ENCODE measurements at places on chromosomes 7 and 10. TPM values are rescaled to one million over a fixed set of nuclear protein-coding genes. Genes with fewer than 3 reads are reported as not detected.

OPN4 gene
- not detected for total RNA-seq

DGKI gene
- total RNA-seq = 2.5 TPM

ENO4 gene
- not detected for total RNA-seq

TUBAL3 gene
- not detected for total RNA-seq

RAMP3 gene
- total RNA-seq = 467 TPM

PRF1 gene
- not detected for total RNA-seq

ZC3HAV1L gene
- 20.4 TPM for total RNA-seq

MAGI2 gene
- total RNA-seq = 0.60 TPM

GLCCI1 gene
- total RNA-seq = 1.1 TPM

ZSCAN21 gene
- 8.2 TPM for total RNA-seq

LRRC17 gene
- 0.43 TPM for total RNA-seq

LAMB4 gene
- 0.11 TPM for total RNA-seq

All from dermis lymphatic vessel endothelial cell (primary cell).